ENCODE measurements at places on chromosomes 6 and 20.

DNA sequence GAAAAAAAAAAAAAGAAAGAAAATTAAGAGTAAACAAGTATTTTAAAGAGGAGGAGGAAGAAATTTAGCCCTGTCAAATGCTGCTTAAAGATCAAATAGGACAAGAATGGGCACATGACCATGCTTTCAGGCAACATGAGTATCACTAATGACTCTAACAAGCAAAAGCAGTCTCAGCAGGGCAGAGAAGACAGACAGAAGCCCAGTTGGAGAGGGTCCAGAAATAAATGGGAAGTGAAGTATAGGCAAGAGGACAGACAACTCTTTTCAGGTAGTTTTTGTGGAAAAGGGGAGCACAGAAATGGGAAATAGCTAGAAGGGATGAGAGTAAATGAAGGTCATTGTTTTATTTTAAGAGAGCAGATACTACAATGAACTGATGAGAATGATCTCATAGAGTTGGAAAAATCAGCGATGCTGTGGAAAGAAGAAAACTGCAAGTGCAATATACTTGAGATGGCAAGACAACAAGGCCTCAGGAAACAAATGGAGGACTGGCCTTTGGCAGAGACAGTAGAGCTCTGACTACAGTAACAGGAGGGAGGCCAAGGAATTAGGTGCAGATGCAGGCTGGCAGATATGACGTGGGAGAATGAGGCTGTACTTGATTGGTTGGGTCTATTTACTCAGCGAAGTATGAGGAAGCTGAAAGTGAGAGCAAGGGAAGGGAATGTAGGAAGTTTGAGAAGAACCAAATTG lies 40.3 kb downstream of the KIF6 start:
- DNase-seq = no peak

DNA sequence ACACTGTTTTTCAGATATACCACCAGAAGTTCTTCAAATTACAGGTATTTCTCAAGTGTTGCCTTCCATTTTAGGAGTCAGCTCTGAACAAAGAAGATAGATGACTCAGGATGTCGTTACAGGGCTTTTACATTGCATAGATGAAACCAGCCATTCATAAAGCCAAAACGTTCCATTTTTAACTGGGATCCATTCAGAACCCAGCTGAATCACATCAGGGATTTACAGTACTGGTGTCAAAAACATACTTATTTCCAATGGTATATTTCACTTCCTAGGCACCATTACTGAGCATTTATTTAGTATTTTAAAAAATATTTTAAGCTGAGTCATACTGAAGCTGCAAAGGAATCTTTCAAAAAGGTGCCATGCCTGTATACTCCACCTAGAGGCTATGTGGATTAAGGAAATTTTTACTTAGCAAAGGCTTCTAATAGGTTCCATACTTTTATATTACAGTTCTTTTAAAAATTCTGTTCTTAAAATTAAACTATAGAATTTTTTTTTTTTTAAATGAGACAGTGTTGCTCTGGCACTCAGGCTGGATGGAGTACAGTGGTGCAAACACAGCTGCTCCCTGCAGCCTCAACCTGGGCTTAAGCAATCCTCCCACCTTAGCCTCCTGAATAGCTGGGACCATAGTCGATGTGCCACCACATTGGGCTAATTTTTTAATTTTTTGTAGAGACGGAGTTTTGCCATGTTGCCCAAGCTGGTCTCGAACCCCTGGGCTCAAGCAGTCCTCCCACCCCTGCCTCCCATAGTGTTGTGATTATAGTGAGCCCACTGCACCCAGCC lies 2.6 kb downstream of the ASF1A start:
- no peak for DNase-seq

- DNase-seq = no peak
Measured at GRCh38 chr6:155985660-155986138, 530.1 kb upstream of the NOX3 start.

DNA sequence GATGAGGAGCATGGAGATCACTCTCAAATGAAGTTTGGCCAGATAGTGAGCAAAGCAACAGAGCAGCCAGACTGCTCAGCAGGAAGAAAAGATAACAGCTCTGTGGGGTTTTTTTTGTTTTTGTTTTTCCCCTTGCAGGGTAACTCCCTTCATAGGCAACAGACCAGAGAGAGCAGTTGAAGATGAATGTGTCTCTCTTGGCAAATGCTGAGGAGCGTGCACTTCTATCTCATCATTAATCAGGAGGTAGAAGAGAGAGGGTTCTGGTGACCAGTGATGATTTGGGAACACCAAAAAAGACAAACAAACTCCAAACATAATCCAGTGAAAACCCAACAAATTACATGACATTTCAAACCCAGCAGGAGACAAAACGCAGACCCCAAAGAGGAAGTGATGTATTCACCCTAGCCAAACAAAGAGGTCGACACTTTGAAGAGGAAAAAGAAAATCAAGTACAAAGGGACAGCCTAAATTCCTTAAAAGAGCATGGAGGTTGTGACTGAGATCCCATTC lies 66.2 kb upstream of the RREB1 start:
- no peak for DNase-seq

DNA sequence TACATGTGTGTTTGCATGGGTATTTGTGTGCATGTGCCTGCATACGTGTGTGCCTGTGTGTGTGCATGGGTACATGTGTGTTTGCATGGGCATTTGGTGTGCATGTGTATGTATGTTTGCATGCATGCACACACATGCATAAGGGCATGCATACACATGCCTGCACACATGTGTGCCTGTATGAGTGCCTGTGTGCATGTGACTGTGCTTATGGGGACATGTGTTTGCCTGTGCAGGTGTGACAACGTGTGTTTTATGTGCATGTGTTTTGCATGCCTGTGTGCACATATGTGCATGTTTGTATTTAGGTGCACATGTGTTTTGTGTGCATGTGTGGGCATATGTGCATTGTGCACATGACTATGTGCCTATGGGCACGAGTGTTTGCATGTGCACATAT lies 165.7 kb downstream of the ERMARD start:
- no peak for DNase-seq

DNA sequence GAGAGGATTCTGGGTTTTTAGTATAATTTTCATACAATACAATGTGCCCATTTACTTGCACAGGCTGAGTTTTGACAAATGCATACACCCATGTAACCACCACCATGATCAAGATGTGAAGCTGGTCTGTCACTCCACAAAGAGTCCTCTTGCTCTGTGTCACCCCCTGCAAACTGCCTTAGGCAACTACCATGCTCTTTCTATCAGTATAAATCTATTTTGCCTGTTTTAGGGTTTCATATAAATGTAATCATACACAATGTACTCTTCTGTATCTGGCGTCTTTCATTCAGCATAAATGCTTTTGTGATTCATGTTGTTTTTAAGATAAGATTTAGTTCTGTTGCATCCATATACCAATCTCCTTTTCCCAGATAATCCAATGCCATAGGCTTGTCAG lies 181.9 kb upstream of the KCNG1 start:
- no peak for DNase-seq

GRCh38 chr20:57200882-57201695 lies 65.4 kb downstream of the BMP7 start:
- DNase-seq = no peak

GRCh38 chr6:144268794-144269349 lies 16.3 kb upstream of the UTRN start:
- no peak for DNase-seq

- DNase-seq = no peak
Measured at GRCh38 chr6:112433457-112433856, 86.3 kb downstream of the RFPL4B start.

DNA sequence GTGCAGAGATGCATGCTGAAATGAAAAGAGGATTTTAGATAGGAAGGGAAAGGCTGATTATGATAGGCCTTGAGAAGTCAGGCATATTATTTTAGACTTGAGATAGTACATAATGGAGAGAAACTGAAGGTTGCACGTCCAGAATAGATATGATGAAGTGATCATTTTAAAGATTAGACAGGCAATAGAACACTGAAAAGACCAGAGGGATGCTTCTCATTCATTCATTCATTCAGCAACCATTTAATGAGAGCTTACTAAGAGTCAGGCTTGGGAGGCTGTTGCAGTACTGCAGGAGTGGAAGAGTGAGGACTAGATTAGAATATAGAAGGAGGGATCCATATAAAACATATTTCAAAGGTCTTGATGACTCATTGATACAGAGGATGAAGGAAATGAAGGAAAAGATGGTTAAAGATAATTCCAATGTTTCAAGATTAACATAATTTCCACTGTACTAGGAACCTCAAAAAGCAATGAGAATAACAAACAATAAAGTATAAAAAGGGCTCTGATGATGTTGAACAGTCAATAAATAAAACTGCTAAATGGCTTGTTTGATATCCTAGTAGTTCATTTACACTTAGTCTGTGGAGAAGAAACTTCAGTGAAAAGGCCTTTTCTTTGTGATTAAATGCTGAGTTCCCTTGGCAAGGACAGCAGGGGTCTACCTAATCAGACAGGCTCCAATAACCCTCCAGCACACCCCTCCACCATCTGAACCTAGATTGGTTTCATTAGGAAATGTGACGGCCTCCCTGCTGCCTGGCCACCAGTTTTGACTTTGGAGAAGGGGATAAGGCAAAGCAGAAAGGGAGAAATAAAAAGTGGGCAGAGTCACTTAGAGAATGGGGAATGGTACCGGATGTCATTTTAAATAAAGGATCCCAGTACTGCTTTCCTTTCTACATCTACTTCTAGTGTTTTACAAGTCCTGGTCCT lies 5.3 kb upstream of the FBXO9 start:
- no peak for DNase-seq

DNA sequence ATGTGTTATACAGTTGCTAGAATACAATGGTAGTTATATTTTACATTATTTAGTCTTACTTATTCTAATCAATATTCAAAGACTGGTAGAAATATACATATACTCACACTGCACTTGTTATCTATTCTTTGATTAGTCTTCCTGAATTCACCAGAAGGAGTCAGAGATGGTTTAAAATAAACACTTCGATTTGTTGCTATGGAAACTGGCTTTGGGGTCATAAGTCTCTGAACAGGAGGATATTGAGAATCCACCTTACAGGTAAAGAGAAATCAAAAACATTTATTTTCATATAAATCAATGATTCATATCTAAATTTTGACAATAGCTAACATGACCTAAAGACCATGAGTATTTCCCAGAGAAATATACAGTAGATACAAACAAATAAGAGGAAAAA lies 41.6 kb downstream of the NUP153 start:
- no peak for DNase-seq

DNA sequence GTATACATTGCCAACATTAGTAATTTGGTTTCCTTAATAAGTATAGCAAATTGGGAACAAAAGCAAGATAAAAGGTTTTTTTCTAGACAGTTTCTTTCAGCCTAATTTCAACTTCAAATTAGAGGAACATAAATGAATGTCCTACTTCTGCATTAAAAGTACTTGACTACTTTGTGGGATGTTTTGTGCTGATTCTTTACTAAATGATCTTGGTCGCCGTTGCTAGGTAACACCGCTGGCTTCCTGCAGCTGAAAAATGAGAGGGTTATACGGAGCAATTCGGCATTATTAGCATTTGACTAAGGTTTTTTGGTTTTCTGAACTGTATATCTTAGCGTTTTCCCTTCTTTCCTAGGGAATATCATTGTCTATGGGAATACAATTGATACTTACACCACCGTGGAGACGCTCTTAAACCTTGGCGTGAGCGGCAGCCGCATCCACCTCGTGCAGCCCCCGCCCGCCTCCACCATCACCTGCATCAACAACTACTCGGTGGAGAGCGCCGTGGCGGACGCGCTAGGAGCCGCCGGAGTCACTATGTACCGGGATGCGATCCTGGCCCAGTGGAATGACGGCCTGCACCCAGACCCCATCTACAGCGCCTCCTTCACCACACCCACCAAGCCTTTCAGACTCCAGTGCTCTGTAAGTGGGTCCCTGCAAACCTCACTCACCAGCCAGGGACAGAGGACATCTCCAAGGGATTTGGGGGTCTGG lies 90.9 kb upstream of the INSM1 start:
- no peak for DNase-seq

DNA sequence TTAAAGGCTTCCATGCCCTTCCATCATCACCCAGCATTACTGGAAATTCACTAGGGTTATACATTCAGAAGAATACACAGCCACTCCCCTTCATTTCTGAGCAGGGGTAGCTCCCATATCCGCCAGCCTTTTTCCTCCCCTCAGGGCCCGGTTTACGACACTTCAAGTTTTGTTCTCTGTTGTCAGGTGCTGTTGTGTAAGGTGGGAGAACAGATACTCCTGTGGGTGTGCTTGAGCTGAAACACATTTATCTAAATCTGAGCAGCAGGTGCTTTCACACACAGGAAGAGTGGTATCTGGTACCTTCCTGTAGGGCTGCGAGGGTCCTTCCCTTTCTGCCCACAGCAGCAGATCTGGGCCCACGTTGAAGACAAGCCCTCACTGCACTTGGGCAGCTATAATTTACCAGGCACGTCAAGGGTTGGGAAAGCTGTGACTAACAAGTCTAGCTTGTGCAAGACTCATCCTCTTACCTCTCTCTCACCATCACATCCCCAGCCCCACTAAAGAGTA lies 215.8 kb upstream of the RREB1 start:
- DNase-seq = no peak

- no peak for DNase-seq
Measured at GRCh38 chr6:154429711-154430110, 73.1 kb upstream of the IPCEF1 start.

DNA sequence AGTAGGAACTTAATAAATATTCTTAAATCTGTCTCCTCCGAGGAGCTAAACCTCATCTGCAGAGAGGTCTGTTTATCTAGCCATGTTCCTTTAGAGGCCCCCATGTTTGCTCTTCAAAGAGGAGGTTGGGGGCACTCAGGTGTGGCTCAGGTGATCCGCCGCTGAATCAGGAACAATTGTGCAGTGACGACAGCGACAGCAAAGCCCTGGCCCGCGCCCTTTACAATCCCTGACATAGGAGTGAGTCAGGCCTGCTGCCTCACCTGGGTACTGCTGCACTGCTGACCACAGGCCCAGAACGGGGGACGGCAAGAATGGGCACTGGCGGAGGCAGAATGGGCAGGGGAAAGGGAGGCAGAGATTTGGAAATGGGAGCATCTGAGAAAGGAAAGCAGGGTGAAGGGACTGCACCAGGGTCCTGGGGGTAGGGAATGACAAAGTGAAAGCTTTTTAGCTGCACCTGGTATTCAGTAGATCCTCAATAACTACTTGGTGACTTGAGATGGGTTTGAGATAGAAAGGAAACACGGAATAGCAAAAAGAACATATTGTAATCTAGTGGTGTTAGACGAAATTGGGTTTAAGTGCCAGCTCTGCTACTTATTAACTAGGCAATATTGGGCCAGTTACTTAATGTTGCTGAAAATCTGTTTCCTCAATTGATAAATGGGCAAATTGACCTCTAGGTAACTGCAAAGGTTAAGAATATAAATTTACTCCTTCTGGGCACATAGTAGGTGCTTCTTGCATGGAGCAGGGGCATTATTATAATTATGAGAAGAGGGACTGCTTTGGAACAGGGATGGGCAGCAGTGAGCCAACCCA lies 5.4 kb upstream of the IER3 start:
- DNase-seq = no peak

DNA sequence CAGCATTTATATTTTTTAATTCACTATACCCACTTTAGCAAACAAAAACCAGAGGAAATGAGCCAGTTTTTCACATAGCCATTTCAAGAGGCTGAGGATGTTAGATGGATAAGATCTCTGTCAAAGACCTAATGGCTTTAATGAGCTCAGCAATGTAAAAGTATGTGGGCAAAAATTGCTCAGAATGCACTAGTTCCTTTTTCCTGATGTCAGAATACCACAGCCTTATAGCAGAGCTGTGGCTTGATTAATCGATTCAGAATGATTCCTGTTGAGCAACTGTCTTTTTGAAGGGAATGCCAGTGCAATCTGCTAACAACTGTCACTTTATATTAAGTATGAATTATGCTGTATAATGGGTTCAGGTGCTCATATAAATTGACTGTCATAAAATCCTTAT lies 100.6 kb upstream of the HIVEP1 start:
- no peak for DNase-seq

GRCh38 chr6:87736809-87737540 lies 34.9 kb upstream of the AKIRIN2 start:
- DNase-seq = no peak
